Kasumi-1 (cell line): ENCODE measurements at places on chromosomes 5 and 9.

DNA sequence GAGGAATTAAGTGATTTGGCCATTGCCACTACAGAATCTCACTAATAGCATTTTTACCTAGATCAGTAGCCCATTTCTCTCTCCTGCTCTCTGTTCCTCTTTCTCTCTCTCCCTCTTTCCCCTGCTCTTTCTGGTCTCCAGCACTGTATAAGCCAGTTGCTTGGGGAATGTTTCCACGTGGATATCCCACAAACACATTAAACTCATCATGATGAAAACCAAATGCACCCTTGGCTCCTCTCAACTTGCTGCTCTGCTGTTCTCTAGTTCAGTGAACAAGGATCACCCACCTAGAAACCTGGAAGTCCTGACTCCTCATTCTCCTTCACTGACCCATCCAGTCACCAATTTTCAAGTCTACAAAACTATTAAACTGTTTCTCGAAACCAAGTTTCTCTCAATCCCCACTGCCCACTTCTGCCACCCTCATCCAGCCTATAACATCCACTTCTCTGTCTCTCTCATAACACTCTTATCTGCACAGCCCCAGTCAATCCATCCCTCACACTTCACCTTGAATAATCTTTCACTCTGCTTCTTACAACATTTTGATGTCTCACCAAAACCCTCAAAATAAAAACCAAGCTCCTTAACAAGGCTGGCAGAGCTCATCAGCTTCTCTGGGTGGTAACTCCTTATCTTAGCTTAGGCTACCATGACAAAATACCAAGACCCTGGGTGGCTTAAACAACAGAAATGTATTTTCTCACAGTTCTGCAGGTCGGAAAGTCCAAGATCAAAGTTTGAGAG is 79.3 kb downstream of the ARL15 start:
- no peak for DNase-seq

DNA sequence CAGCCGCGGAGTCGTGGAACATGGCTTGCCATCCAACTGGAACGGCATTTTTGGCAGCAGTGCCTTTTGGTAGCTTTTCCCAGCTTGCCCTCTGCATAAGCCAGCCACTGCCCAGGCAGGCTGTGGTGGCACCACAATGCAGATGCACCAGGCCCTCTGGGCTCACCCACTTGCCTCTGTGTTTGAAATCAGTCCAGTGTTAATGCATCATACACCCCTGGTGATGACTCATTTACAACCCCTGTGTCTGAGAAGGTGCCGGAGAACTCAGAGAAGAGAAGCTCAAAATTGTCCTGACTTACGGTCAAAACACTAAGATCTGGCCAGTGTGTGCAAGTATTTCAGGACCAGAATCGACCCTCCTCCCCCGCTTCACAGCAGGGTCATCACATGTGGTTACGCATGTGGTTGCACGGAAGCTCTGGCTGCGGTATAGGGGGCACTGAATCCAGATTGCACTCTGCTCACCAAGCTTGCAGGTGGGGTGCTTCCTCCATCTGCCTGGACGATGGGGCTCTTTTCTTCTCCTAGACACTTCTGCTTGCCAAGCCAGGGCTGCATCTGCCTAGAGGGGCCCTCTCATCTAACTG is 66.5 kb upstream of the SMIM15 start:
- no peak for DNase-seq

DNA sequence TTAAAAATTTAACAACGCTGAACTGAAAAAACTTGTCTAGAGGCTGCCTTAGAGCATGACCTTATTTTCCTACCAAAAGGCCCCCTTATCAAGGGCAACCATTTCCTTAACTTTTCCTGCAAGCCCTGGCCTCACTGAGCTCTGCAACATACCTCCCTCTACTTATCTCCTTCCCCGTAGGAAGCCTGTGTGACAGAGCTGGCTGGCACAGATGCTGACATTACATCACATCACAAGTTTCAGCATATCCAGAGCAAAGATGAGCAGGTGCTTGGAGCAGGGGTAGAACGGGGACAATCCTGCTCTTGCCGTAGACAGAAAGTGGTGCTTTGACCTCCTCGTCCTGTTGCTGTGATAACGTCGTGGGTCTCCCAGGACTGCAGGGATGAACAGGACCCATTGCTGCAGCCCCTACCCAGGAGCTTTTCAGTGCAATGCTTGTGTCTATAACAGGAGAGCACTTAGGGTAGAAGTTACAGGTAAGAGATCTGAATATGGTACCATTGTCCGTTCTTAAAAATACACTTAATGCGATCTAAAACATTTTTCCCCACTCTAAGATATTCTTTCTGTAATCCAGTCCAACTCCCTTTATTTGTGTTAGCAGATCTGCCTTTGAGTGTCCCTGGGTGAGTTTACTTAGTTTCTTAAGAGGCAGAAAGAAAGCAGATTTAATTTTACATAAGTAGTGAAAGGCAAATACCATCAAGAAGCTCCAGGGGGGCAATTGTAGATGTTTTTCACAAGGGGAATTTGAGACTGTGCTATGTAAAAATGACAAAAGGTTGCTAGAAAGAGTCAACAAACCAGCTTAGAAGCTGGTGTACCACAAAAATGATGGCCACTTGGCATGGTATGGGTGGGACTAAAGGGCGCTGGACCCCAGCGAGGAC is 101.9 kb upstream of the EFNA5 start:
- no peak for DNase-seq

DNA sequence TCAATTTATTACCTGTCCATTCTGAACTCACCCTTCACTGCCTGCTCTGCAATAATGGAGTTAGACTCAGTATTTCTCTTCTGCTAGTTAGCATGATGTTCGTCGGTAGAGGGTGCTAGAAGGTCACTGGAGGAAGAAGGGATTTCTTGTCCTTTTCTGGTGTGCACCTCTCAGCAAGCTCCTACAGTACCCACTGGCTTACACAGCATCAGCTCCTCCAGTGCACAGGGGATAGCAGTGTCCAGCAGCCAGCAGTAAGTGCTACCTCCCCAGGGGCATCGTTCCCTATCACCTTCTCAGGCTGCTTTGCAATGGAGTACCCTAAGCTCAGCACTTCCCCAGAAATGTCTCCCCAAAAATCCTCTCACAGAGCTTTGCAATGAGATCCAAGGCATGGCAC is 45.9 kb upstream of the APC start:
- DNase-seq: peak; percentile 92

DNA sequence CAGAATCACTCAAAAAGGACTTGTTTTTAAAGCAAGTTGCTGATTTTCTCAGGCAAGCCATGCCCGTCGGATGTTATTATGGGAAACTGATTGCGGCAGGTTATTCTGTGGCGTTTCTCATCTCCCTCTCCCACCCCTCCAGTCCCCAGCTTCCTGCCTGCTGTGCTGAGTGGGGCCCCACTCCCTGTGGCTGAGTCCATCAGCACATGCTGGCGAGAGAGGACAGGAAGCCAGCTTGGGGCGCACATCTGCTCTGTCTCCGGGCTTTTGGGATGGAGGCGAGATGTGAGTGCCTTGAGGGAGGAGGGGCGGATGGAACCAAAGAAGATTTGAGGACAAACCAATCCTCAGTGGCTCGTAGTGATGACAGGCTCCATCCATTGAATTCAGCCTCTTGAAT is 108.0 kb downstream of the DAPK1 start:
- DNase-seq: peak; percentile 53

GRCh38 chr9:7909537-7909936 is 110.0 kb upstream of the DMAC1 start:
- DNase-seq: no peak

DNA sequence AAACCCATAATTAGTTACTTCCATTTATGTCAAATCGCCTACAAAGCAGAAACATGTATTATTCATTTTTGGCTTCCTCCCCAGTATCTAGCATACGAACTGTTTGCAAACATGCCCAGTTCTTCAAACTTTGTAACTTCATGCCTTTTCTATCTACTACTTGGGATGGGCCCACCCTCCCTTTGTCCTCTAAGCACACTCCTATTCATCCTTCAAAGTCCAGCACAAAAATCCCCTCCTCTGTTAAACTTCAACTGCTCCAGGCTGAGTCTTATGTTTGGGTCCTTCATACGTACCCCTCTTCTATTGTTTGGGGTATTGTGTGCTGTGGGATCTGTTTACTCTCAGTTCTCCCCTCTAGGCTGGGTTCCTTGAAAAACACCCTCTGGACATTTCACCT is 55.5 kb downstream of the KCNIP1 start:
- no peak for DNase-seq

GRCh38 chr5:145912019-145912418 is 24.4 kb upstream of the SH3RF2 start:
- no peak for DNase-seq

GRCh38 chr9:87614397-87614796 is 111.5 kb upstream of the CTSL start:
- DNase-seq: peak; percentile 81

- DNase-seq: no peak
Observed at GRCh38 chr5:153086486-153086885, 404.0 kb upstream of the GRIA1 start.

GRCh38 chr9:127778280-127779135 is at the start of gene SH2D3C:
SH2D3C (minus strand) TSS chr9:127778666; CDS start chr9:127778627, 39 bp downstream.
- peak; percentile 48 for DNase-seq

GRCh38 chr5:157253547-157253946 is 12.4 kb upstream of the CYFIP2 start:
- peak; percentile 61 for DNase-seq

GRCh38 chr5:14039576-14039975 is 95.1 kb upstream of the DNAH5 start:
- DNase-seq: no peak

DNA sequence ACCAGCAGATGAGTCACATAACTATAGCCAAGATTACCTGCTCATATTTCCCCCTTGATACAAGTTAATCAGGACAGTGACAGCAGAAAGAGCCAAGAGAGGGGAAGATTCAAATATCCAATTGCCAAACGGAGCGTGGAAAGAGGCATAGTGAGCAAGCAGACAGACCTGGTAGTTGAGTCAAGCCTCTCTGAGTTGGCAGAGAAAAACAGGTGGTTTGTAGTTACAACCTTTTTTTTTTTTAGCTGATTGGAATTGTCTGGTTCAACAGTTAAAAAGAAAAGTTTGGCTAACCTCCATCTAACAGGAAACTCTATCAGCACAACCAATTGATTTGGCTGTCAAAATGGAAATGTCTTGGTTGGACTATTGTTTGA is 272.1 kb downstream of the TLE1 start:
- no peak for DNase-seq

DNA sequence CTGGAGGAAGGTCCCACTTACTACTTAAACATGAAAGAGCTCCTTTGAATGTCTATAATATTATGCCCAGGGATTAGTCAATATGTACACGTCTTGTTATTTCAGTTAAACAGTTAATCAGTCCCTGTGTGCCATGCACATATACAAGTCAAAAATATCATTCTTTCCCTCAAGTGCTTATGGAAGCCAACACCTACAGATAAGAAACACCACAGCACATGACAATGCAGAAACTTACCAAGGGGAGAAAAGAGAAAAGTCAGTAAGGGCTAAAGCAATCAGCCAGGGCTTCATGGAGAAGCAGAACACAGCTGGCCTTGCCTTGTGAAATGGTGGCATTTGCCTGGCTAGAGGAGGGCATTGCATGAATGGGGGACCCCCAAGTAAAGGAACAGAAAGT is 88.3 kb downstream of the SNCAIP start:
- DNase-seq: no peak

- DNase-seq: no peak
Observed at GRCh38 chr9:115551396-115551795, 433.4 kb upstream of the TNC start.

GRCh38 chr5:71684309-71684708 is 34.8 kb upstream of the CARTPT start:
- DNase-seq: no peak

- DNase-seq: no peak
Observed at GRCh38 chr5:181108578-181109165, 22.3 kb downstream of the OR2V1 start.

- DNase-seq: no peak
Observed at GRCh38 chr5:1817261-1818043, 16.2 kb downstream of the NDUFS6 start.

DNA sequence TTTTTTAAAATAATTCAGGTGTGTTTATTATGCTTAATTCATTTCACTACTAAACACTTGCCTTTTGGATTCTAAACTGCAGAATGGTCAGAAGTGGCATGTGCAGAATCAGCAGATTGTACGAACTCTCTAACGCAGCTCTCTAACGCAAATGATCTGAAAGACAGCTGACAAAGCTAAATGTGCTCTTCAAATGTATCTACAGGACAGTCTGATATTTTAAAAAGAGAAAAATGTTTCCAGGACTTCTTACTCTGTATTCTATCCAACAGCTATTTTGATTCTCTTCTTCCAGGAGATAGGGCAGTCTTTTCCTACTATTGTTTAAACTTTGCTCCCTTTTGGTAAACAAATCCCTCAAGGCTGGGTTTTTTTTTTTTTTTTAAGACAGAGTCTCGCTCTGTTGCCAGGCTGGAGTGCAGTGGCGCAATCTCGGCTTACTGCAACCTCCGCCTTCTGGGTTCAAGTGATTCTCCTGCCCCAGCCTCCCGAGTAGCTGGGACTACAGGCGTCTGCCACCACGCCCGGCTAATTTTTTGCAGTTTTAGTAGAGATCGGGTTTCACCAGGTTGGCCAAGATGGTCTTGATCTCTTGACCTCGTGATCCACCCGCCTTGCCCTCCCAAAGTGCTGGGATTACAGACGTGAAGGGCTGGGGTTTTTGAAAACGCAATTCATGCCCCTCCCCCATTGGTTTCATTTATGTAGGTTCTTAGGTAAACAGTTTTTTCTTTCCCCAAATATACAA is 1.2 kb downstream of the NMRK1 start:
- no peak for DNase-seq

DNA sequence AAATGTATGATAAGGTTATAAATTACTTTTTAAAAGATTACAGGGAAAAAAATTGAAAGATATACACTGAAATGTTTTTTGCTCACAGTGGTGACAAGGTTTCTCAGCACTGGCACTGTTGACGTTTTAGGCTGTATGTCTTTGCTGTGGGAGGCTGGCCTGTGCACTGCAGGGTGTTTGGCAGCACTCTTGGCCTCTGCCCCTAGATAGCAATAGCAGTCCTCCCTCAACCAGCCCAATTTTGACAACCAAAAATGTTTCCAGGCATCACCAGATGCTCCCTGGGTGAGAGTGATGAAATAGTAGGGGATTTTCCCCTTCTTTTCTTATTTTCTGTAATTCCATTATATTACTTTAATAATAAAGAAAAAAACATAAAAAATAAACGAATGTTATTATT is 3.3 kb downstream of the CD274 start:
- DNase-seq: no peak

- DNase-seq: no peak
Observed at GRCh38 chr9:89376286-89376685, 58.0 kb downstream of the SECISBP2 start.

- no peak for DNase-seq
Observed at GRCh38 chr5:174448662-174449061, 275.7 kb upstream of the MSX2 start.

GRCh38 chr9:1880038-1880565 is 135.0 kb upstream of the SMARCA2 start:
- DNase-seq: no peak
